ENCODE measurements at places on chromosomes 12 and 14.

DNA sequence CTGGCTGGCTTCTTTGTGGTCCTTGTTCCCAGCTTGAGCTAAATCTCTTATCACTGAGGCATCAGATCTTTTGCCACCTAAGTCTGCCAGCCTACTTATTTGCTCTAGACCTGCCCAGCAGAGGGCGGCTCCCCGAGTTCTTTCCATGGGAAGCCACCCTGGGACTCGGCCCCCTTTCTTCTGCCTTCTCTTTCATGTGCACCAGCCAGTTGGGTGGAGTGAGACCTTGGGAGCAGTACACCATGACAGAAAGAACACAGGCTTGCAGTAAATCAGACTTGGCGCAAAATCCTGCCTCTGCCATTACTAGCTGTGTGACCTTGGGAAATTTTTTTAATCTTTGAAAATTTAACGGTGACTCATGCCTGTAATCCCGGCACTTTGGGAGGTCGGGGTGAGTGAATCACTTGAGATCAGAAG is 7.4 kb downstream of the SMAGP start:
- no peak for DNase-seq

DNA sequence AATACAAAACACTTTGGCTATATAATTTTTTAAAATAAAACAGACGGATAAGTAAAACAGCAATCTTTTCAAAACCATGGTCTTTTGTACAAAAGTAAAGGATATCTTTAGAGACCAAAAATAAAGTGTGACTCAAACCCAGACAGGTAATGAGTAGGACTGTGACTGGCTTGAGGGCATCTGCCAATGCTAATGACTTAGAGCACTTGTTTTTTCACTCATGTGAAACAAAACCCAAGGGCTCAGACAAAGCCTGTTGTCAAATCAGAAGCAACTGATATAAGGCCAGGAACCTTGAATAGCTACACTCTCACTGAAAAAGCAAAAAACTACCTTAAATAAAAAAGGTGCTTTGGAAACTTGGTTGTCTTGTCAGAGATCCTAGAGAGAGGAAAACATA is 357.4 kb downstream of the TMEM117 start:
- DNase-seq, result no peak

DNA sequence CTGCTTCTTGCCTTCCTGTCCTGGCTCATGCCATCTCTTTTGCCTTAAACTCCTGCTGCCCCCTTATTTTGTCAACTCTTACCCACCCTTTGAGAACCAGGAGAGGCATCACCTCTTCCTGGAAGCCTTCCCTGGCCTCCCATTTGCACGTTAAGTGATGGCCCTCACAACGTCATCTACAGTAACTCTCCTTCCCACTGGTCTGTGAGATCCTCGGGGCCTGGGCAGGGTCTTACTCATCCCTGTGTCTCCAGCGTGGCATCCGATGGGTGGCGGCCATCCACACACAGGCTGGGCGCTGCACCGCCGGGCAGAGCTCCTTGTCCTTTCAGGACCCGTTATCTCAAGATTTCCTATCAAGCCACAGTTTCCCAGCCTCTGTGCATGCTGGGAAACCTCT is 16.8 kb upstream of the CACNA2D4 start:
- DNase-seq, result no peak

GRCh38 chr14:57205938-57206337 is 62.8 kb downstream of the EXOC5 start:
- DNase-seq, result no peak

- DNase-seq, result no peak
These were observed 153.6 kb upstream of the FKBP4 start for GRCh38 chr12:2641207-2641606.

- DNase-seq, result no peak
These were observed 48.4 kb upstream of the JDP2 start for GRCh38 chr14:75379246-75379929.

GRCh38 chr12:49189731-49190716 is 1.1 kb upstream of the TUBA1A start:
- DNase-seq, result no peak

DNA sequence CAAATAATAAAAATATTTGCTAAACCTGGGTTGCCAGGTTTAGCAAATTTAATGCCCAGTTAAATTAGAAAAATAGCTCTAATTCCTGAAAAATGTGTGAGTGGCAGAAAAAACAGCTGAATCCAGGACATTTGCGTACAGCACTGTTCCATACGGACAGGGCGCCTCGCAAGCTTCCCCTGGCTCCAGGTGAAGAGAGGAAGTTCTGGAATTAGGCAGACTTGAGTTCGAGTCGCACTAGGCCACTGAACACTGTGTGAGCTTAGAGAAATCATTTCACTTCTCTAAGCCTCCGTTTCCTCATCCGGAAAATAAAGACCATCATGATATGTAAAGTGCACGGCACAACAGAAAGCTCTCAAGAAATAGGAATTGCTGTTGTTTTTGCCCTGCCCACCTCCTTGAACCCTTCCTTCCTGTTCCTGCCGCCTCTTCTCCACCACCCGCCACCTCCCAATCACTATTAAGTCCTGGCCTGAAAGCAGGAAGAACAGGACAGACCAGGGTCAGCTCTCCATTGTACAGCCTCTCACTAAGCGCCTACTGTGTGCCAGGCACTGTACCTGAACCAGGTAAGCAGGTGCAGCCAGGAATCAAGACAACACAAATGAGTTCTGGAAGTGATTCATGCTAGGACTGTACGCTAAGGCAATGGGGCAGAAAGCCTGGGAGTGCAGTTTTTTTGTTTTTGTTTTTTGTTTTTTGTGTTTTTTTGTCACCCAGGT is 763 bp upstream of the PHETA1 start:
- DNase-seq, result no peak

DNA sequence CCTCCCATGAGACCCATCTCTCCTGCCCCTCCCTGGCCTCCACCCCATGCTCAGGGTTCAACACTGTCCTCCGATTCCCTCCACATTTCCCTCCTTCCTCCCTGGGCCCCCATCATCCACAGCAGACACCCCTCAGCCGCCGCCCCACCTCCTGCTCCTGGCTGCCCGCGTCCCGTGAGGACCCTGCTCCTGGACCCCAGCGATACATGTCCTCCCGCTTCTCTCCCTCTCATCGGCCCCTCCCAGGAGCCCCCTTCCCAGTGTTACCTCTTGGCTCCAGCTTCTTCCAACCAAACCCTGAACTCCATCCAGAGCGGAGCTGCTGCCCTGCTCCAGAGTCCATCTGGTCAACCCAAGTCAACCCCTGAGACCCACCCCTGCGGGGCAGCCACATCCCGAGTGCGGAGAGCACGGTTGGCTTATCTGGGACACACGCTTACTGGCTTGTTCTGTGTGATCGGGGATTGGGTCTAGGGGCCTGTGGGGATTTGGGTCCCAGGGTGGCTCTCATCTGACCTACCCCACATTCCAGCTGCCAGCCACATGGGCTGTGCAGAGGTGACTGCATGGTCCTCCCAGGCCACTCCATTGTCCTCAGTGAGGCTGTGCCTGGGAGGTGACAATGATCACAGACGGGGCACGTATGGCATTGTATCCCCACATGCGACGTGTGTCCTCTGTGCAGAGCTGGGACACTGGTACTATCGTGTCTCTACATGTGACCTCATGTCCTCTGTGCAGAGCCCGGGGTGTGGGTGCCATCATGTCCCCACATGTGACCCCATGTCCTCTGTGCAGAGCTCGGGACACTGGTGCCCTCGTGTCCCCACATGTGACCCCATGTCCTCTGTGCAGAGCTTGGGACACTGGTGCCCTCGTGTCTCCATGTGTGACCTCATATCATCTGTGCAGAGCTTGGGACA is 333.6 kb downstream of the ADGRD1 start:
- no peak for DNase-seq

DNA sequence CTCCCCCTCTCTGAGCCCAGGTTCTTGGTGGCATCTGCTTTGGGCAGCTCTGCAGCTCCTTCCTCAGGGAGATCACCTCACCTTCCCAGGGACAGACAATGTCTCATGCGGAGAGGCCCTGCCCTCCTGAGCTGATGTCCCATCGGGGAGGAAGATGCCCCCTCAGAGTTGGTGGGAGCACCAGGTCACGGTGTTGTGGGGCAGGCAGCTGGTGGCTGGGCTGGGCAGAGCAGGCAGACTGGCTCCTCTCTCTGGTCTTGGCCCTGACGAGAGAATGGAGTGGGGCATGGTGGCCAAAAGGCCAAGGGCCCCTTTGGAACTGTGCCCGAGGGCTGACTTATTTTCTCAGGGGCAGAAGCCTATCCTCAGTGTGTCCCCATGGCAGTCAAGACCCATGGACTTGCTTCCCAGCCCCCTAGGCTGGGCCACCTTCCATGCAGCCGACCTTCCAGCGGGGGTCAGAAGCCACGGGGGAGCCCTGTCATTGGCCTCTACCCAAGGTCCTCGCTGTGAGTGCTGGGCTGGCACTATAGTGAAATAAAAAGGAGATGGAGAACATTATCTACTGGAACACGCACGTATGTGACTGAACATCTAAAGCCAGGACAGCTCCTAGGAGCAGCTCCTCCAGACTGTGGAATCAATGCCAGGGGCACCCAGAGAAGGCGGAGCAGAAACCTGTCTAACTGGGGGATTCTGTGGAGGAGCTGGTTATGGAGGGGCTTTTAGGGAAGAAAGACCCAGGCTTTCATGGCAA is 21.9 kb downstream of the PPP2R5C start:
- no peak for DNase-seq

DNA sequence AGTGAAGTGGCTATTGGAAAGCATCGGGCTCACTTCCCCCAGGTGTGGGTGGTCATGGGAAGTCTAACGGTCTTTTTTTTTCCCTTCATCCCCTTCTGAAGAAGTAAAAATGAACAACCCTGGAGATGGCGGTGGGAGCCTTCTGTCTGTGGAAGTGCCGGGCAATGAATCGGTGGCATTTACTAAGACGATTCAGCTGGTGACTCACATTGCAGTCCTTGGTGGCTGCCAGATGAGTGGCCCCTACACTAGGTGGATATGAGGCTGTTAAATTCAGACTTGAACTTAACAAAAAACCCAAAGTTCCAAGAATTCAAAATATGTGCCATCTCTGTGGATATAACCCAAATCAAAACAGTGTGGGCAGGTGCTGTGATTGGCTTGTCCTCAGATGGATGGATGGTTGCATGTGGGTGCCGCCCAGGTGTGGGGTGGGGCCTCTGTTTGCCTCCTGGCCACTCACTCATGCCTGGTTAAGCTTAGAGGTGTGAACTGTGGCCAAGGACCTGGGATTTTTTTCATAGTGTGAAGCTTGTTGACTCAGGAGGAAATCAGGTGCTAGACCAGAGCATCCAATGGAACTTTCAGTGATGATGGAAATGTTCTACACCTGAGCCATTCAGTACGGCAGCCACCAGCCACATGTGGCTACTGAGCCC is 176.7 kb upstream of the NOS1 start:
- no peak for DNase-seq

- no peak for DNase-seq
These were observed 4.5 kb upstream of the SRSF9 start for GRCh38 chr12:120473807-120474615.

GRCh38 chr12:16611146-16611545 is 5.2 kb upstream of the LMO3 start:
- DNase-seq, result no peak

DNA sequence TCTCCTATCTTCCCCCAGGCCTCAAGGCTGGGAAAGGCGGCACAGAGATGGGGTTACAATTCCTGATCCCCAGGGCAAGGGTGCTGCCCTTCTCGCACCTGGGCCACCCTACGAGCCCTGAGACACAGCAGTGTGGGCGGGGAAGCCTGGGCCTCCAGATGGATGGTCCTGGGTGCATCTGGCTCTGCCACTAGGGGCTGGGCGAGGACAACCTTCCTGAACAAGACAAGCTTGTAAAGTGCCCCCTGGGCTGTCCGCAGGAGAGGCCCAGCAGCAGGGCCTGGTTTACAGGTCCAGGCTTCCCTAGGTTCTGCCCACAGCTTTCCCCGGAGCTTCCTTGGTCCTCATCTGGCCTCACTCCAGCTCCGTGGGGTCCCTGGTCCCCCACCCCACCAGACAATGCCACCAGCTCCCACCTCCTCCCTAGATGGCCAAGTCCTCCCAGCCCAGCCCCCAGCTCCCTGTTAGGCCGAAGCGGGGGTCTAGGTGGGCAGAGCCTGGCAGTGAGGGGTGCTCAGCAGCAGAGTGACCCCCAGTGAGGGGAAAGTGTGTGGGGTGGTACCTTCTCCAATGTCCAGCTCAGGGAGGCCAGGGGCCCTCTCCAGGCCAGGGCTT is 8.9 kb downstream of the ARL6IP4 start:
- no peak for DNase-seq

DNA sequence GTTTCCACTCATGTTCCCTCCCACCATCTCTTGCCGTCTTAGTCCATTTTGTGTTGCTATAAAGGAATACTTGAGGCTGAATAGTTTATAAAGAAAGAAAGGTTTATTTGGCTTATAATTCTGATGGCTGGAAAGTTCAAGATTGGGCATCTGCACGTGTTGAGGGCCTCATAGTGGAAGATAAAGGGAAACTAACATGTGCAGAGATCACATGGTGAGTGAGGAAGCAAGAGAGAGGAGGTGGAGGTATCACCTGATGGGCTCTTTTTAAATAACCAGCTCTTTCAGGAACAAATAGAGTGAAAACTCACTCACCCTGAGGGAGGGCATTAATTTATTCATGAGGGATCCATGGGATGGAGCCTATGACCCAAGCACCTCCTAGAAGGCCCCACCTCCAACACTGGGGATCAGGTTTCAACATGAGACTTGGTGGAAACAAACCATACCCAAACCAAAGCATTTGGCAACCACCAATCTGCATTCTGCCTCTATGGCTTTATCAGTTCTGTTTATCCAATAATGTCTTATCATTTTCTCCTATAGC is 29.5 kb downstream of the MYO1H start:
- DNase-seq, result no peak

DNA sequence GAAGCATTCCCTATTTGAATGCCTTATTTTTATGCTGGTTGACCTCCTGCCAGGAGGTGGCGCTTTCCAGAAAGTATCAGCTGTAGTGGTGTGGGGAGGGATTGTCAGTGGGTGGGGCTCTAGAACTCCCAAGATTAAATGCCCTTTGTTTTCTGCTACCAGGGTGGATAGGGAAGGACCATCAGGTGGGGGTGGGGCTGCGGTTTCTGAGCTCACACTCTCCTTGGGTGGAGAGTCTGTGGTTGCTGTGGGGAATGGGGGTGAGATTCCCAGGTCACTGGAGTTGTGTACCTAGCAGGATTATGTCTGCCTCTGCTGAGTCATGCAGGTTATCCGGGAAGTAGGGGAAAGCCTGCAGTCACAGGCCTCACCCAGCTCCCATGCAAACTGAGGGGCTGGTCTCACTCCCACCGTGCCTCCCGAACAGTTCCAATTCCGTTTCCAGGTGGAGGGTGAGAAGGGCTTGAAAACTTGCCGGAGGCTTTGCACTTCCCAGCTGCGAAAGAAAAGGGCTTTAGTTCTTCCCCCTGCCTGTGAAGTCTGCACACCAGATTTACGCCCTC is 68.3 kb downstream of the ALG10B start:
- no peak for DNase-seq

DNA sequence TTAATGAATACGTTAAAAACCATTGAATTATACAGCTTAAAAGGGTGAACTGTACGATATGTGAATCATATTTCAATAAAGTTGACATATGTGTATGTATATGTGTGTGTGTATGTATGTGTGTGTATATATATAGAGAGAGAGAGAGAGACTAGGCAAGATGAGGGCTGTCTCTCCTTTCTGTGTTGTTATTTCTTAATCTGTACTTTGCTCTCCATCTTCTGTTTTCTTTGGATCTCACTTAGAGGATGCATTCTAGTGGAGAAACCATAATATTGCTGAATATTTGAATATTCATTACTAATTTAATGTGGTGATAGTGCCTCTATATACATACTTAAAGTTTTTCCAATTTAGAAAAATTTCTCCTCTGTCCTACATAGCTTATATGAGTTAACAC is 50.5 kb downstream of the PCNX1 start:
- no peak for DNase-seq
